Tibial nerve (tissue), 4 donors: ENCODE measurements at places on chromosomes 1 and 21. TPM values are rescaled to one million over a fixed set of nuclear protein-coding genes. Genes with fewer than 3 reads are reported as not detected.

DNA sequence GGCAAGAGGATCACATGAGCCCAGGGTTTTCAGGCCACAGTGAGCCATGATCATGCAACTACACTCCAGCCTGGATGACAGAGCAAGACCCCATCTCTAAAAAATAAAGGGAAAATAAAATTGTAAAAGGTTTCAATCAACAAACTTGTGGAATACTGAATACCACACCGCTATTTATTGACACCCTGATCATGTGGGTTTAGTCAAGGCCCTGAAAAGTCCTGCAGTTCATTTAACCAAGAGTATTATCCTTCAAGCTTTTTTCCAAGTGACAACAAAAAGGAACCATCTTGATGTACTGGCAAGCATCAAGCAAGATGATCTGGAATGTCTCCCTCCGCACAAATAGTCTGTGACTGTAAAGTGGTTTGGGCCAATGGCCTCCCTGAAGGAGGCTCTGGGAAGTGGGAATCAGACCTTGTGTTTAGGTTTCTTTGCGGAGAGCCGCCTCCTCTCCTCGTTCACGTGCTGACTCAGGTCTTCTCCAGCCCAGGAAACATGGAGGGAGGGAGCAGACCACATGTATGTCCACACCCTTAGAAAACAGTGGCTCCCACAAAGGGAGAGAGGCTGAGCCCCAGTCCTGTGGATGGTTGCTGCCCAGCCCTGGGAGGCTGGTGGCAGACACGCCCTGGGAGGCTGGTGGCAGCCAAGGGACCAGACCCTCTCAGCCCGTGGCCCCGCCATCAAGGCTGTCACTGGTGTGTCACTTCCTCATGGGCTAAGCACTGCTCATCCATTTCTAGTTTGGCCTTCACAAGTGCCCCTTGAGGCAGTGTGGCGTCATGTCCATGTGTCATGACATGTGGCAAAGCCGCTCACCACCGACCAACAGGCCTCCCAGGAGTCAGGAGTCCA, 56.7 kb downstream of the RIPK4 start:
- no peak for DNase-seq

GRCh38 chr1:175134500-175134899, 58.1 kb downstream of the KIAA0040 start:
- no peak for DNase-seq

DNA sequence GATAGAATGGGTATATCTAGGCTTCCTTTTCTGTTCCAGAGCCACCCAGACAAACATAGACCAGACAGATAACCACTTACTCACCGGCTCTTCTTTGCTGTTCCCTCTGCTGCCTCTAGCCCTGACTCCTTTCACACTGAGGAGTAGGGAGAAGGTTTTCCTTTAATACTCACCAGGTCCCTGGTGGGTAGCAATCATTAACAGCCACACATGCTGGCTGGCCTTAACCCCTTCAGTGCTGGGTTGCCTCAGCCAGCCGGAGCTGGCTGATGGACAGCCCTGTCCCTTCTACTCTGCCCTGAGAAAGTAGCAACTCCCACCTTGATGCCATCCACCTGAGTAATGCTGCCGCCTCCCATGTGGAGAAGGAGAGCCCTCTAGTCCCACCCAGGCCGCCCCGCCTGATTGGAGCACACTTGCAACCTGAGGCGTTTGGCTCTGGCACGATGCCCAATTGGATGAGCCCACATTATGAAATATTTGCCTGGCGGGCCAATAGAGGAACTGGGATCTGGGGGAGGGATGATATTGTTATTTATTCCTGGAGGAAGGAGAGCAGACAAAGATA, 71.6 kb downstream of the PLEKHA6 start:
- DNase-seq, result peak; percentile 33

DNA sequence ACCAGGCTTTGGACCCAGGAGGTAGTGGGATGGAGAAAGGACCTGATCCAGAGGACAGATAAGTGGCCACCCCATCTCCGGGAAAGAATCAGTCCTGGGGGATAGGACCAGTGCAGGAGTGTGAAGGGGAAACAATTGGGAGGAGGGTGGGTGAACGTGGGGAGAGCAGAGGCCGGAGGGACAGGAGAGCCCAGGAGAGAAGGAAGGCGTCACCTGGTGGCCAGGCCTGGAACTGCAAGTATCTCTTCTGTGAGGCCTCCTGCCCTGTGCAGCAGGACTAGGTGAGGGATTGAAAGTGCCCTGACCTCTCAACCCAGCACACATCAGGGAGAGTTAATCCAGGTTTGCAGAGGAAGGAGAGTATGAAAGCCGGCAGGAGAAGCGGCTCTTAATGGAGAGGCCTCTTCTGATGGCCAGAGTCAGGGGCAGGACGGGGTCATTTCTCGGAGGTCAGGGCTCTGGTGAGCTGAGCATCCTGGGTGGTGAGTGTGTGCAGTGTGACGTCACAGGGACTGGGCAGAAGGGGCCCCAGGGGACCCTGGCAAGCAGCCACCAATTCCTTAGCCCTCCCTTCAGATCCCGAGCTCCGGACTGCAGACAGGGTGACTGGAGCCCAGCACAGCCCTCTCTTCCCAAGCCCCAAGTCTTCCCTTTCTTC, 9.2 kb upstream of the LAD1 start:
- DNase-seq, result peak; percentile 70

DNA sequence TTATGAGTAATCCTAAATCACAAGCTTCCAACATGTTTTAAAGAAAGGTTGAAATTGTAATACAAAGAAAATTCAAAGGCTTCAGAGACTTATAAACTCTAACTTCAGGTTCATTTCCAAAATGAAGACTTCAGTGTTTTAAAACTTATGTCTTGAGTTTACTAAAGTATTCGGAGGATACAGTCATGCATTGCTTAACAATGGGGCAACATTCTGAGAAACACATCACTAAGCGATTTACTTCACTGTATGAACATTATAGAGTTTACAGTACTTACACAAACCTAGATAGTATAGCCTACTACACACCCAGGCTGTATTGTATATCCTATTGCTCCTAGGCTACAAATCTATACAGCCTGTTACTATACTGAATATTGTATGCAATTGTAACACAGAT, 38.3 kb downstream of the CEP170 start:
- DNase-seq, result no peak

- no peak for DNase-seq
Measured at GRCh38 chr1:176785791-176786190, 322.8 kb downstream of the PAPPA2 start.

DNA sequence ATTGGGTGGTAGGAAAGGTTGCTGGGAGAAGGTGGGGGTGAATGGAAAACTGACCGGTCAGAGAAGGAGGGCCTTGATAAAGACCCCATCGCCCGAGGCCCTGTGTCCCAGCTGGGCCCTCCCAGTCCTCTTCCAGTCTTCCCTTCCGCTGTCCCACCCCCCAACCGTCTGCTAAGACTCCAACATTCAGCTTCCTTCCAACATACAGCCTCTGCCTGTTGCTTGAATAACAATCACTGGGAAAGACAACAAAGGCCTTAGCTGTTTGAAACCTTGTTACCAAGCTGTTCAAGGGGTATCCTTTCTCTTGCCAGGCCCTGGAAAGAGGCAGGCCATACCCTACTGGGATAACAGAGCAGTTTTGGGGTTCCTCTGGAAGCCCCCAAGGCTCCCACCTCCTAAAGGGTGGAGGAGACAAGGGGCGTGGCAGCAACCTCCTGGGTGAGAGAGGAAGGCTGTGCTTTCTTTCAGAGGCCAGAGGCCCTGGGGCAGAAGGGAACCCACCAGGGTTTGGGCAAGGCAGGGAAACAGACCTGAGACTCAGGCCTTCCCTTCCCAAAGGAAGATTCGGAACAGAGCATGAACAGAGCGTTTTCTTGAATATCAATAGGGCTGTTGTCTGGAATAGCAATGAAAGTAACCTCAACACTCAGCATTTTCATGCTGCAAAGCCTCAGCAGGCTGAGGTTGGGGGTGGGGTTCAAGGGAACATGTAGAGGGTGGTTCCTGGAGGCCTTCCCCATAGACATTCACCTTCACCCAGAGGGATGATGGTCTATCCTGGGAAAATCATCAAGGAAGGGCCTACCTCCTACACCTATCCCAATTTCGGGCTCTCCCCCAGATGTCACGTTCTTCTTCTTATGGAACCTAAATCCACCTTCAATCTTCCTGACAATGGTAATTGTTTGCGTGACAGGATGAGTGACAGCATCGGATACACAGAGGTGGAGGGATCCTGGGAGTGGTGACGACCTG, 4.1 kb downstream of the ETNK2 start:
- no peak for DNase-seq

- DNase-seq, result no peak
Measured at GRCh38 chr1:5552787-5553484, 439.3 kb downstream of the NPHP4 start.

Gene PLD5
- 0.59 TPM for total RNA-seq

GRCh38 chr1:42288311-42288985, 46.6 kb downstream of the FOXJ3 start:
- DNase-seq, result no peak

DNA sequence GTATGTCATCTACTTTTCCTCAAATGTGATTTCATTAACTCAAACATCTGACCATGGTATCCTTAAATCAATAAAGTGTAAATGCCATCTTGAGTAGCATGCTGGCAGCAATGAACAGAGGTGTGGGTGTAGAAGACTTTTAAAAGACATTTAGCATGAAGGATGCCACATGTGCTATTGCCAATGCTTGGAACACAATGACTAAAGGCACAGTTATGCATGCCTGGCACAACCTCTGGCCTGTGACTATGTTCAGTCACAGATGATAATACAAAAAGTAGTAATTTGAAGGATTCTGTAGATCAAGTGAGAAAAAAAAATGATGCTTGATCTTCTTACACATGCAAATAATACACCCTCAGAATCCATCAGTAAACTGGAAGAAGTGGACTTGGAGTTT, 938.9 kb upstream of the ADGRL4 start:
- no peak for DNase-seq

DNA sequence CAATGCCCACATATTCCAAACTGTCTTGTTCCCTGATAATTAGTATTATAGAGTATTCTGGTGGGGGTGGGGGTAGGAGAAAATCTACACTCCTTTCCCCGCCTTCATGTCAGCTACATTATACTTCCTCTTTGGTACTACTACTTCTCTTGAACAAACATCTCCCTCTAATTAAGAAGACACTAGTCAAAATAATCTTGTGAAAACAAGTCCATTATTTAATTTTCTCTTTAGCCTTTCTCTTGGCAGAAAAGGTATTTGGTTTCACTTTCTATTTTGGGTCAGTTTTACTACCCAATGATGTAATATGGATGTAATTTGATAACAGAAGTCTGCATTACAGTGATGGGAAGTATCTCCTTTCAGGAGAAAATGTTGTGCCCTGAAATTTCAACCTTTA, 22.5 kb downstream of the NTMT2 start:
- DNase-seq, result no peak

Gene TTLL7
- 8.8 TPM for total RNA-seq

- DNase-seq, result no peak
Measured at GRCh38 chr1:53735261-53735660, 3.7 kb downstream of the GLIS1 start.

DNA sequence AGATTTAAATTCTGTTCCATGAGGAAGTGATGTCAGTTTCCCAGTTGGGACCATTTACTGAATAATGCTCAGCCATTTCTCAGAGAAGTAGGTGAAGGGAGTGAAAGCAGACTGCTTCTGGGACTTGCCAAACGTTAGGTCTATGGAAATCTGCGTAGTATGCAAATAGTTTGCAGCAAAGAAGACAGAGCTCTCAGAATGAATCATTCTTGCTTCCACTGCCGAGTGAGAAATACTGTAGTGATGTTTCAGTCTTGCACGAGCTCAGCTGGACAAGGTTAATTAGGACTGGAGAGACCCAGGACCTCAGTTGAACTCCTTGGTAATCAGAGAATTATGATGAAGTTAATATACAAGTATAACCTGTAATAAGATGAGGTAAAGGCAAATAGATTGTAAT, 317.7 kb upstream of the DAB1 start:
- no peak for DNase-seq

GRCh38 chr1:111615870-111616715, 3.5 kb upstream of the RAP1A start:
- DNase-seq, result no peak

DNA sequence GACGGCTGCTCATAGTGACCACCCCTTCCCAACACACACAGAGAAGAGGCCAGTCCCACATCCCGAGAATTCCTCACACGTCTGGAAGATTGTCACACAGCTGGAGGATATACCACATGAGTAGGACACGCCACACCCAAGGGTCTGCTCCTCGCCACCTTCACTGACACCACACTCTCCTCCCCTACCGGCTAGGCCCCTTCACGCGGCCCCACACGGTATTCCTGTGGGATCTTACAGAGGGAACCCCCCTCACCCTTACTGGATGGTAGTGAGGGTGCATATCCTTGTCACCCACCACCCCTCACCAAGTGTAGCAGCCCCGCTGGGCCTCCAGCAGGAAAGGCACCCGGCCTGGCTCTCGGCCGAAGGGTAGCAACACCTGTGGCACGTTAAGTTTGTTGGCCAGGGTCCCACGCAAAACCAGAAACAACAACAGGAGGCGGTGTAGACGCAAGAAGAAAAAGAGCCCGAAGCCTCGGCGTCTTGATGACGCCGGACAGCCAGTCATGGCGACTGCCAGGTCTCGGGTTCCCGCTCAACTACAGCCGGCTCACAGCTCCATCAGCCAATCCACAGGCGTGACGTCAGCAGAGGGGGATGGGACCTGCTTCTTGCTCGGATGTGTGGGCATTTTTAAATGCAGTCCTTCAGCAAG, at the start of gene NUP210L:
Gene NUP210L, minus strand, starts transcription at position 540 of the 658 bp plus-strand sequence.
- DNase-seq, result peak; percentile 44

DNA sequence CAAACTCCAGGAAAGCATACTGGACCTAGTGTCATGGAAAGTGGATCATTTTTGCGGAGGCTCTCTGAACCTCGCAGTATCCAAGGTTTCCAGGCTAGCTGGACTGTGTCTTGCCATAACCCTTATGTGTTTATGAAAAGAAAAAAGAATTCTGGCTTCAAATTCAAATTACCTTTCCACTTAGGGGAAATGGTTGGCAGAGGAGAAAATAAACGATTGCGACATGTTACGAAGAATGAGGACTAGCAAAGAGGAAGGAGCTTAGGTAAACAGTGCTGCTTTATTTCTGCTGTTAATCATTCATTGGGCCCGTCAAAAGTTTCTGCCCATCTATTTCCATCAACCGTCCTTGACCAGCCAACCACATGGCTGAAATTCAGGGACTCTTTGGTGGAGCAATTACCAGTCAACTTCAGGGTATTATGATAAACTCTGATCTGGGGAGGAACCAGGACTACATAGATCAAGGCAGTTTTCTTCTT, at the start of gene C4BPA:
Gene C4BPA, plus strand, starts transcription at position 342 of the 482 bp plus-strand sequence. CDS start 8,793 bp downstream, outside the sequence.
- DNase-seq, result no peak
